ENCODE measurements at places on chromosomes 7 and 10.

- H3K36me3 ChIP-seq: no peaks in the 10 kb centered on the region
- H3K4me3 ChIP-seq: no peak overlapping the region
- no peak for DNase-seq
Observed at GRCh38 chr10:70652761-70653657, 19.3 kb upstream of the ADAMTS14 start.

DNA sequence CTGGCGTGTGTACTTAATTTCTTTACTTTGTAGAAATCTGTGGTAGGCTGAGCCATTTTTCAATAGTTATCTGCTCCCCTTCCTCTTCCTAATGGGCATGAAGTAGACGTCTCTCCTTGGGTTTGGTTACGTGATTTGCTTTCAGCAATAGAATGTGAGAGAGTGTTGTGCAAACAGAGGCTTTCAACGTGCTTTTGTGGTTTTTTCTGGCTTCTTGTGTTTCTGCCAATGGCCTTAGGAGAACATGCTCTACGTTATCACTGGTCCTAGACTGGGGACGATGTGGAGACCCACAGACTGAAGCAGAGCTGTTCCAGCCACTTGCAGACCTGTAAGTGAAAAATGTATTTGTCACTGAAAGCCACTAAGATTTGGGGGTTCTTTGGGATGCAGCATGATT lies 107.2 kb upstream of the NPTX2 start:
- H3K4me1 ChIP-seq: no peaks in the 10 kb centered on the region
- DNase-seq: no peak
- no peaks in the 10 kb centered on the region for H3K36me3 ChIP-seq
- no peak overlapping the region for H3K27ac ChIP-seq
- no peak overlapping the region for H3K4me3 ChIP-seq

DNA sequence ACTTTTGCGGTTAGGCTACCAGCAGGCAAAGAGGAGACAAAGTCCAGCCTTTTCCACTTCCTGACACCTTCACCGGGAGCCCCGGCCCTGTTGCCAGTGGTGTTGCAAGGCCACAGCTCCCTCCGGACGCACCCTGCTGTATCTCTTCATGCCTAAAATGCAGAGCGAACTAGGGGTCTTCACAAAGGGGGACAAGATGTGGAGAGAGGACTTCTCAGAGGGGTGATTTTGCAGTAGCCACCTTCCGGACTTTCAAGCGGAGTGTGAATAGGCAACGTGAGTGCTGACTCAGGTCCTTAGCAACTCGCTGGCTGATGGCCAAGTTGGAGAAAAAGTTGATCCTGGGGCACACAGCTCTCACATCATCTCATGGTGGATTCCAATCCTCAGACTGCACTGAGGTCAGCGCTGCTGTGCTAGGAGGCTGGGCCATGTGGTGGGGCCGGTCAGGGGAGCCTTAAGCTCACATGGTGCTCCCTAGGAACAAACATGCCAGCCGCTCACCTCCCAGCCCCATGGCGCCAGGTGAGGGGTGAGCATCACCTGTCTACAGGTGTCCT lies 166.3 kb downstream of the LCOR start:
- DNase-seq: no peak
- no peak overlapping the region for H3K27ac ChIP-seq
- no peaks in the 10 kb centered on the region for H3K4me1 ChIP-seq
- H3K4me3 ChIP-seq: no peak overlapping the region
- H3K27me3 ChIP-seq: no peaks in the 10 kb centered on the region
- no peaks in the 10 kb centered on the region for H3K36me3 ChIP-seq

- peaks cover 37% of the 10 kb centered on the region for H3K36me3 ChIP-seq
- no peaks in the 10 kb centered on the region for H3K27me3 ChIP-seq
- DNase-seq: peak; percentile 64
- H3K27ac ChIP-seq: peak overlapping the region; percentile 75
- no peak overlapping the region for H3K4me3 ChIP-seq
- peaks cover 40% of the 10 kb centered on the region for H3K4me1 ChIP-seq
Observed at GRCh38 chr10:11272915-11273389, 255.3 kb downstream of the CELF2 start.

GRCh38 chr7:80413383-80413945 lies 98.4 kb downstream of the GNAT3 start:
- no peak overlapping the region for H3K27ac ChIP-seq
- H3K4me3 ChIP-seq: no peak overlapping the region
- H3K4me1 ChIP-seq: no peaks in the 10 kb centered on the region

- H3K36me3 ChIP-seq: no peaks in the 10 kb centered on the region
- DNase-seq: no peak
- no peak overlapping the region for H3K4me3 ChIP-seq
- H3K4me1 ChIP-seq: no peaks in the 10 kb centered on the region
- no peak overlapping the region for H3K27ac ChIP-seq
Observed at GRCh38 chr7:135375908-135376699, 133.8 kb downstream of the CNOT4 start.

DNA sequence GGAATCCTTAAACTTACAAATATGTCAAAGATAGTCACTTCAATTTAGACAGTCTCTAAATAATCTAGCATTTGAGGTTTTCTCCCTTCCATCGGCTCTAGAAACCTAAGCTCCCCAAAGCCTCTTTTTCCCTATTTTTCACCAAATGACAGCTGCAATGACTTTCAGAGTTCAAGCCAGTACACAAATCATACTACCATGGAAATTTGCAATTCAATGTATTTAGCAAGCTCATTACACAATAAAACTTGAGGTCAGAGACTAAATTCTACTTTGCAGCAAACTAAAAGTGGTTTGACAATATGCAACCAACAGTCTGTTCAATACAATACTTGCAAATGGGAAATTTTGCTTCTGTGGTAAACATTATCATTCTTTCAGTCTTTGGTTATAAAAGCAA lies 80.3 kb downstream of the SKIDA1 start:
- no peaks in the 10 kb centered on the region for H3K4me1 ChIP-seq
- DNase-seq: no peak
- H3K27me3 ChIP-seq: no peaks in the 10 kb centered on the region
- H3K36me3 ChIP-seq: no peaks in the 10 kb centered on the region
- H3K4me3 ChIP-seq: no peak overlapping the region
- no peak overlapping the region for H3K27ac ChIP-seq

DNA sequence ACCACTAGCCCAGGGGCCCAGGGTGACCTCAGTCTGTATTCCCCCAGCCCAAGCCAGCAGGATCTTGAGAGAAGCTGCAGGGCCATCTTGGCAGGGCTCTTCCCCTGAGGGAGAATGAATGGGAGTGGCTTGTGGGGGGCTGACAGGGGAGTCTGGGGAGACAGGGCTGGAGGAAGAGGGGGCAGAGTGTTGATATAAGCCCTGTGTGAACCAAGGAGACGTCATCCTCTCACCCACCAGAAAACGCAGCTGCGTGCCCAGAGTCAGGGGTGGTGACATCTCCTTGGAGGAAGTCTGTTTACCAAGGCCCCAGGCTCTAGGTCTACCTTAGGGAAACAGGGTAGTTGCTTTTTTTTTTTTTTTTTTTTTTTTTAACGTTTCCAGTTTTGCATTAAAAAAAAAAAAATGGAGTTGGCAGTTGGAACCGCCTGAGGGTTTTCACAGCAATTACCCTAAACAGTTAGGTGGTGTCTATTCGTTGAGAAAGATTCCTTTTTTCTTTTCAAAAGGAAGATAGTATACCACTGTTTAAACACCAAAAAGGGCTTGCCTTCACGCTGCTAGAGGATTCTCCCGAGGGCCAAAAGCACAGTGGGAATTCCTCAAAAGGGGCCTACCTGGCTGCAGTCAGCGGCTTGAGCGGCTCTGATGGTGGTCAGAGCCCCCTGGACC lies 113.8 kb downstream of the PRPF18 start:
- H3K36me3 ChIP-seq: peaks cover 23% of the 10 kb centered on the region
- H3K4me3 ChIP-seq: no peak overlapping the region
- H3K27me3 ChIP-seq: no peaks in the 10 kb centered on the region
- H3K27ac ChIP-seq: peak overlapping the region; percentile 35

GRCh38 chr7:155769701-155770100 lies 42.6 kb downstream of the SHH start:
- no peak overlapping the region for H3K27ac ChIP-seq
- H3K4me1 ChIP-seq: peaks cover 4% of the 10 kb centered on the region
- H3K4me3 ChIP-seq: no peak overlapping the region

DNA sequence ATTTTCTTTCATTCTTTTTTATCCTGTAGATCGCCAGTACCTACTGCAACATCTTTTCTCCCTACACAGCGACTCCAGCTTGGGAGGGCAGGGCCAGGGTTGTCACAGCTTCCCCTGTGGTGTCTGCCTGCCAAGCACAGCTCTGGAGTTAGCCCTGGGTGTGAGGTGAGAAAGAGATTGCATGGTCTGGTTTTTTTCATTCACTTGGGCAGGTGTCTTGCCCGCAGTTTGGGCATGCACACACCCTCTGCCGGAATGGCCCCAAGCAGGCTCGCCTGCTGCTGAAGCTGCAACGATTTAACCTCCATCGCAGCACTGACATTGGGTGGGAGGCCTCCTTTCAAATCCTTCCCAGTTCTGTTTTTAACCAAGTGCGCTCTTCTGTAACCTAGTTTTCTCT lies 132.8 kb downstream of the WNT2 start:
- H3K4me1 ChIP-seq: no peaks in the 10 kb centered on the region
- H3K27ac ChIP-seq: no peak overlapping the region
- DNase-seq: no peak
- H3K27me3 ChIP-seq: no peaks in the 10 kb centered on the region
